ENCODE measurements at places on chromosomes 12 and 14. TPM values are rescaled to one million over a fixed set of nuclear protein-coding genes. Genes with fewer than 3 reads are reported as not detected.

DNA sequence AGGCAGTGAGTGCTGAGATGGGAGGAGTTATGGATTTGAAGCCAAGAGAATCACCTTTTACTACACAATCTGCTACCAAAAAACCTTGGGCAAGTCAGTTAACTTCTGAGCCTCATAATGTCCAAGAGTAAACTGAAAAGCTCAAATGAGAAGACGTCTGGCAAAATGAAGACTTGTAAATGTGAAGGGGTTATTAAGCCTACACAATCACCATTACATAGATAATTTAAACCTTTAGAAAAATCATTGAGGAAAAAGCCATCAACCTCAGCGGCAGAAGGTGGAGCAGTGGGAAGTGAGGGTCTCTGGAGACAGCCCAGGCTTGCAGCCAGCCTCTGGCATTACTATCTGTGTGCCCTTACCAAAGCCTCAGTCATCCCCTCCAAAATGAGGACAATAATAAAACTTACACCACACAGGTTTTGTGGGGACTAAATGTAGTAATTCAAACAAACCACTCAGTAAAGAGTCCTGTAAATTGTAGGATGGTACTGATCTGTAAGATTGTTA lies 50.5 kb upstream of the CCDC175 start:
- H3K36me3 ChIP-seq: no peaks in the 10 kb centered on the region
- H3K4me1 ChIP-seq: peaks cover 2% of the 10 kb centered on the region
- H3K27ac ChIP-seq: no peak overlapping the region
- no peak for DNase-seq

DNA sequence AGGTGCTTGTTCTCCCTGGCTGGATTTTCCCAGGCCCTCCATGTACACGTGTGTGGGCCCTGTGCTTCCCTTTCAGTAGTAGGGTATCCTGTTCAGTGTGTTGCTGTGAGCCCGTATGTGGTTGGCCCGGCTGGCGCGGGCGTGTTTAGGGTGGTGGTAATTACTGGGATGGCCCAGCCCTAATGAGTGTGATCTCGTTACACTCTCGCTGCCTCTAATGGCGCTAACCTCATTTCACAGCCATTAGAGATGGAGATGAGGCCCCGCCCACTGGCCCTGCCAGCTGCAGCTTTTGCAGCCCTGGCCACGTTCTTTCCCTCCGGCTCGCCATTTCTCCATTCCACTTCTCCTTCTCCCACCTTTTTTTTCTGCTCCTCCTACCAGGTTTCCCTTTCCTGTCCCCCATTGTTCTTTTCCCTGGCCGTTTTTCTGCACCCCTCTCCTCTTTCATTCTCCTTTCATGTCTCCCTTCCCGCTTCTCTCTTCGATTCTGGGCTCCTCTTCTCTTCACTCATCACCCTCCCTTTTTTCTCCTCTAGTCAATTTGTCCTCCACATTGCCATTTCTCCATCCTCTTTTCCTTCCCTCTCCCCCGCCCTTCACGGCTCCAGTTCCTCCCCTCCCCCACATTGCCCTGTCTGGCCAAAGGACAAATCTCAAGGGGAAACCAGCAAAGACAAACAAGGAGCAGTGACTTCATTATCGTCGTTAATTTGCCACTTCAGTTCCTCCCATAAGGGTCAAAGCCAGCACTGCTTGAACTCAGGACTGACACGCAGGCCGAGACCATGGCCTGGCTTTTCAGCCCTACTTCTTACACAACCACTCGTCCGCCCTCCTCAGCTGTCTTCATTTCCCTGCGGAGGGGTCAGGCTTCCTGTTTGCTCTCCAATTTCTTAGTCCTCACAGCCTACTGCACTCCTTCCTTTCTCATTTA lies 6.8 kb downstream of the ZFHX2 start:
- H3K27me3 ChIP-seq: no peaks in the 10 kb centered on the region
- H3K27ac ChIP-seq: no peak overlapping the region
- no peak overlapping the region for H3K4me3 ChIP-seq
- DNase-seq: no peak

- no peaks in the 10 kb centered on the region for H3K4me1 ChIP-seq
- no peak overlapping the region for H3K27ac ChIP-seq
- DNase-seq: no peak
- H3K36me3 ChIP-seq: no peaks in the 10 kb centered on the region
Observed at GRCh38 chr12:88451205-88451604, 129.1 kb downstream of the KITLG start.

The HCAR3 gene
- total RNA-seq: 0.09 TPM

The TMEM229B gene
- 1.3 TPM for total RNA-seq

GRCh38 chr14:39469094-39469710 lies 37.0 kb upstream of the FBXO33 start:
- H3K36me3 ChIP-seq: no peaks in the 10 kb centered on the region
- H3K27me3 ChIP-seq: peaks cover 6% of the 10 kb centered on the region
- peak; percentile 63 for DNase-seq
- H3K4me3 ChIP-seq: no peak overlapping the region

Measured in activated CD4-positive, alpha-beta T cell treated with anti-CD3 and anti-CD28 coated beads for 36 hours (primary cell).